Renal cortex interstitium (tissue), 15 donors: ENCODE measurements at places on chromosomes 4 and X. TPM values are rescaled to one million over a fixed set of nuclear protein-coding genes. Genes with fewer than 3 reads are reported as not detected.
A peak's percentile ranks its signal among the peaks of the same experiment; 100 is the strongest.

GRCh38 chr4:20260821-20261220 lies 9.1 kb downstream of the SLIT2 start:
- DNase-seq: no peak

Gene UGT2A3
- polyA plus RNA-seq: 78.3 TPM

DNA sequence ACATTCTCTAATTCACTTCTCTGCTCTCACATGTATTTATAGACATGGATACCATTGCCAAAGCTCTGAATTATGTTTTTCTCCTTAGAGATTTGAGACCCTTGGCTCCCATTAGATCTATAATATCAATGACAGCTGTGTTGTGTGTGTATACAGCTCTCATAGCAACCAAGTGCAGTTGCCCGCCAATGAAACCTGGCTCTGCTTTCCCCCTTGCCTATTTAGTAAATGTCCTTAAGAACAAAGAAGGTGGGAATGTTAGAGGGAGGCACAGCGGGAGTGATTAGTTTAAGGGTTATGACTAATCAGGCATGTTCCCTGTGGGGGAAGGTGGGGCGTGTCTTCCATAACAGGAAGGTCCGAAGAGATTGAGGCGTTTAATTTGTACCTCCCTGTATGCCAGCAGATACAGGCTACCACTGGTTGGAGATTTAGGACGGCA lies 100.5 kb upstream of the TBC1D9 start:
- DNase-seq: peak; percentile 46

GRCh38 chr4:185405296-185405999 lies 8.8 kb downstream of the ANKRD37 start:
- no peak for DNase-seq

Gene C1QTNF7
- polyA plus RNA-seq: 25.8 TPM

DNA sequence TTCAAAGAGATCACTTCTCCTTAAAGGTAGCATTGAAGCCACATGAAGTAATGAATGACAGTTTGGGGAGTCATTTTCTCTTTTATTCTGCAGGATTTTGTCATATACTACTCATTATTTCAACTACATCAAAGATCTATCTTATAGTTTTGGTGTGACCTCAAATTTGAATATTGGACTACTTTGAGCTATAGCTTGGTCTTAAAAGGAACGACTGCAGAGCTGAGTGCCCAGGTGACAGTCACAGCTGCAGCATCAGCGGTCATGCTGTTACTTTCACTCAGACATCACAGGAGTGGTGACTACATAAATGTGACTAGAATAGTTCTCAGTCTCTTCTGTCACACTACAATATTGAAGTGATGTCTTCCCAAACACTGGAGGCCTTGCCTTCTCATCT lies 10.7 kb upstream of the SPCS3 start:
- no peak for DNase-seq

GRCh38 chrX:132227383-132228112 lies 8.3 kb upstream of the RAP2C start:
- no peak for DNase-seq

Gene MFAP3L
- 20.4 TPM for polyA plus RNA-seq

DNA sequence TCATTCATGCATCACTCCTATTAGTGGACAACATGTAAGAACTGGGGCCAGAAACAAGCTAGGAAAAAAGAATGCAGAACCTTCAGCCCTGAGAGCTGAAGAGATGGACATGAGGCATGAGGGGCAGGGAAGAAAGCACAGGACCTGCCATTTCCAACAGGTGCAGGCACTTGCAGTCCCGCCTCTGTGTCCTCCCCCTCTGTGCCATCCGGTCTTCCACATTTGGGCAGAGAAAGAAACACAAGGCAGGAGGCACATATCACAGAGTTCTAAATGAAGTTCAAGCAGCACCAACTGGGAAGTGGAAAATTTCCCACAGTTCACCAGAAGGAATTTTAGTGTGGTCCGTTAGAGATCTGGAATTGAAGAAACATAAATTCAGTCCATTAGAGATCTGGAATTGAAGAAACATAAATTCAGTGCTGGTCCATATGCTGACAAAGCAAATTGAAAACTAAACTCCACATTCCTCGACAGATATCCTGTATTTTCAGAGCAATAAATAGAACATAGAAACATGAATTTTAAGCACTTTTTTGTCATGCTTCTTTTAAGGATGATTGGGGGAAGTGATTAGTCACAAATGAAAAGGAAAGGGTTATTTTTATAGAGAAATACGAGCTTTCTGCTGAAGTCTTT lies 57.2 kb upstream of the DAPP1 start:
- DNase-seq: no peak

Gene CXorf49
- not detected for polyA plus RNA-seq

Gene NDST3
- 3.1 TPM for polyA plus RNA-seq

Gene CCNQ
- polyA plus RNA-seq: 17.0 TPM

DNA sequence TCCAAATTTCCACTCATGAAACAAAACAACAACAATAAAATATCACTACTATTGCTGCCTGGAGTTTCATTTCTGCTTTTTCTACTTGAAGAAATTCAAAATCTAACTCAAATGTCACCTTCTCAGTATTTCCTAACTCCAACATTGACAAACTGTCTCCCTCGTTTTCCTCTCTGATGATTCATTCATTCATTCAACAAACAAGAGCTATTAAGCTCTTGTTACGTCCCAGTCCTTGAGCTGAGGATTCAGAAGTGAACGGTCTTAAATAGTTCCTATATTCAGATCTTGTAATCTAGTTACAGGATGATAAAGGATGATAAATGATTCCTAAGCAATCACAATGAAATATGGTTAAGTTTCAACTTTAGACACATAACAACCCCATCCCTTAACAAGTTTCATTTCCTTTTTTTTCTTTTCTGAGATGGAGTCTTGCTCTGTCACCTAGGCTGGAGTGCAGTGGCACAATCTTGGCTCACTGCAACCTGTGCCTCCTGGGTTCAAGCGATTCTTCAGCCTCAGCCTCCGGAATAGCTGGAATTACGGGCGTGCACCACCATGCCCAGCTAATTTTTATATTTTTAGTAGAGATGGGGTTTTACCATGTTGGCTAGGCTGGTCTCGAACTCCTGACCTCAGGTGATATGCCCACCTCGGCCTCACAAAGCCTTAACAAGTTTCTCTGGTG lies 1.7 kb downstream of the SLC9B2 start:
- DNase-seq: no peak

- no peak for DNase-seq
Measured at GRCh38 chr4:36006226-36006625, 238.1 kb downstream of the ARAP2 start.

GRCh38 chr4:2296631-2297601 lies 35.0 kb upstream of the MXD4 start:
- no peak for DNase-seq

DNA sequence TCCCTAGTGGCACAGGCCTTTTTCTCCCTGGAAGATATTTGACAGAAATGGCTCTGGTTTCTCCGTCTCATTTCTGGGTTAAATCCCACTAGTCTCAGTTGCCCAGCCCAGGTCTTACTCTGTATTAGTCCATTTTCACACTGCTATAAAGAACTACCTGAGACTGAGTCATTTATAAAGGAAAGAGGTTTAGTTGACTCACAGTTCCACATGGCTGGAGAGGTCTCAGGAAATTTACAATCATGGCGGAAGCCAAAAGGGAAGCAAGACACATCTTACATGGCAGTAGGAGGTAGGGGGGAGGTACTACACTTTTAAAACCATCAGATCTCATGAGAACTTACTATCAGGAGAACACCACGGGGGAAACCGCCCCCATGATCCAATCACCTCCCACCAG lies 81.9 kb downstream of the FHDC1 start:
- DNase-seq: no peak

- no peak for DNase-seq
Measured at GRCh38 chr4:18844726-18845125, 823.2 kb upstream of the LCORL start.

Gene IRS4
- 2.7 TPM for polyA plus RNA-seq

Gene PDE5A
- 40.0 TPM for polyA plus RNA-seq

DNA sequence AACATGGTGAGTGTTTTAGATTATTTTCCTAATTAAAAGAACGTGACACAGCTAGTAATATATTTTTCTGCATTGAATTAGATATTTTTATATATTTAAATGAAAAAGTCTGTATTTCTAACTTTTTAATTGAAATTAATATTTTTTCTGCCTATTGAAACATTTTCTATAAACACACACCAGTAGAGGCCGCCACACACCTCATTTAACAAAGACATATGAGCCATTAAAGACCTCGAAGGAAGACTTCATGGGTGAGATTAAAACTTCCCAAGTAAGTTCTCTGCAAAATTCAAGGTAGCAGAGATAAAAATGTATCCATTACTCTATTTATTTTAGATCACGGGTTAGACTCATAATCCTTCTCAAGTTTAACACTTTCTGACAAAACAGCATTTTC lies 8.3 kb downstream of the SLITRK2 start:
- DNase-seq: no peak

DNA sequence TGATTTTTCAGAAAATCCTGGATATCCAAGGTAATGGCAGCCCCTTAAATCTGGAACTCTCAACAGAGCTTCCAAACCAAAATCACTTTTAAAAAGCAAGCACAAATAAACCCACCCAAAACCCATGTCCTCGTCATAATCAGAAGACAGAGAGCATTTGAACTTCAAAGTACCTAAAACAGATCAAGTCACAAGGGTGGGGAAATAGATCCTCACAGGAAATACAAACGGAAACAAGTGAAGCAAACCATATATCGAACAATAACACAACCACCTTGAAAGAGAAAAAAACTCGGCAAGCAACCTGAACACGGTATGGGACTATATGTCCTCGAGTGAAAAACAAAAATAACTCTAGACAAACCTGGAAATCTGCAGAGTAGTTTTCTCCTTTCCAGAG lies 15.9 kb upstream of the CCNQ start:
- no peak for DNase-seq

Gene HAND2
- polyA plus RNA-seq: not detected
